SK-MEL-5 (cell line): ENCODE measurements at places on chromosomes 5 and 9. TPM values are rescaled to one million over a fixed set of nuclear protein-coding genes. Genes with fewer than 3 reads are reported as not detected.

DNA sequence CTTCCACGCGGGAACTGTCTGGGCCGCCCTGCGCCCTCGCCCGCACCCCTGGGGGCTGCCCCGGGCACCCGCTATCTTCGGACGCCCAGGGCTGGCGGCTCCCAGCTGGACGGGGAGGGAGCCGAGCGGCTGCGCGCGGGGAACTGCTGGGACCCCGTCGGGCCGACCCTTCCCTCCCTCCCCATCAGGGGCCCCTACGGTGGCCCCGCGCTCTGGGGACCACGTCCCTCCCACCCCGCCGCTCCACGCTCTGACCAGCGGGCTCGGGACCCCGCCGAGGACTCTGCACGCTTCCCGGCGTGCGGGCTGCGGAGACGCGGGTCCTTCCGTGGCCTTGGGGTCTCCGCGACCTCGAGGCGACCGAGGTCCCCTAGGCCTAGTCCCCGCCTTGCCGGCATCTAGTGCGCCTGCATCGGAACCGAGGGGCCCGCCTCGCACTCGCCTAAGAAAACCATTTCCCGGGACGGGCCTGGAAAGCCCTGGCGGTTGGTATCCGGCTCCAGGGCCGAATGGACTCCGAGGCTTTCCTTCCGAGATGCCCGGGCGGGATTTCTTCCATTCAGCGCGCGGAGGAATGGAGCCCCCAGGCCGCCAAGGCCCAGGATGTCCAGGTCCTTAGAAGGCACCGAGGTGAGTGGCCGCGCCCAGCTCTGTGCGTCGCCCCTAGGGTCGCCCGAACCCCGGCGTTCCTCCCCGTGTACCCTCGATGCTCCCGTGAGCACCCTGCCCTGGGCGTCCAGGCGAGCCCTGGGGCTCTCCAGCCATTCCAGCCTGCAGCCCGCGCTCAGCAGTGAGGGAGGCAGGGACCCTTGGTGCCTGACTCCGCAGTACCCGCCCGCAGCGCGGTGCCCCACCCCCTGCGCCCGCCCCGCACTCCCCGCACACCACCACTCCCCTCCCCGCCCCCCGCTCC lies 705 bp upstream of the SLC6A3 start:
- DNase-seq = no peak

DNA sequence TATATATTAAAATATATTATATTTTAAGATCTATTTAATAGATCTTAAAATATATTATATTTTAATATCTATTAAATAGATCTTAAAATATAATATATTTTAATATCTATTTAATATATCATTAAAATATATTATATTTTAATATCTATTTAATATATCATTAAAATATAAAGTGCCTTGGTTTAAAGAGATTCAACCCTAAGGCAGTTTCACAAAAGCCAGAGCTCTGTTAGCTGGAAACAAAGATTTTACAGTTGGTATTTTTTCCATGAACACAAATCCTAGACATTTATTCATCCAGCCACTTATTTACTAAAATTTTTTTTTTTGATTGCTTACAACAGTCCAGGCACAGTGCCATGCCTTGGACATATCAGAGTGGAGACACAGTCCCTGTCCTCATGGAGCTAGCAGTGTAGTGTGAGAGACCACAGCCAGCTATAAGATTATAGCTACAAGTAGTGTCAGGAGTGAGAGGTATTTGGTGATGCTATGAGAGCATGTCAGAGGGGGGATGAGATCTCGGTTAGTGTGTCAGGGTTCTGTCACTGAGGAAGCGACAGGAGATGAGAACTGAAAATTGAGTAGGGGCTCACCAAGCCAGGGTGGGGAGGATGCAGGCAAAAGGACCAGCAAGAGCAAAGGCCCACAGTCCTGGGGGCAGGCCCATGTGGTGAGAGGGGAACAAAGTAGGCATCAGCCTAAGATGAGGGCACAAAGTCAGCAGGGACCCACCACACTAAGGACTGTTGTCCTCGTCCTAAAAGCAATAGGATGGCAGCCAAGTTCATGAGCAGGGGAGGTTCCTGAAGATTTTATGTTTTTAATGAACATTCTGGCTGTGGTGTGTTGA lies 74.5 kb downstream of the FBXO38 start:
- no peak for DNase-seq

DNA sequence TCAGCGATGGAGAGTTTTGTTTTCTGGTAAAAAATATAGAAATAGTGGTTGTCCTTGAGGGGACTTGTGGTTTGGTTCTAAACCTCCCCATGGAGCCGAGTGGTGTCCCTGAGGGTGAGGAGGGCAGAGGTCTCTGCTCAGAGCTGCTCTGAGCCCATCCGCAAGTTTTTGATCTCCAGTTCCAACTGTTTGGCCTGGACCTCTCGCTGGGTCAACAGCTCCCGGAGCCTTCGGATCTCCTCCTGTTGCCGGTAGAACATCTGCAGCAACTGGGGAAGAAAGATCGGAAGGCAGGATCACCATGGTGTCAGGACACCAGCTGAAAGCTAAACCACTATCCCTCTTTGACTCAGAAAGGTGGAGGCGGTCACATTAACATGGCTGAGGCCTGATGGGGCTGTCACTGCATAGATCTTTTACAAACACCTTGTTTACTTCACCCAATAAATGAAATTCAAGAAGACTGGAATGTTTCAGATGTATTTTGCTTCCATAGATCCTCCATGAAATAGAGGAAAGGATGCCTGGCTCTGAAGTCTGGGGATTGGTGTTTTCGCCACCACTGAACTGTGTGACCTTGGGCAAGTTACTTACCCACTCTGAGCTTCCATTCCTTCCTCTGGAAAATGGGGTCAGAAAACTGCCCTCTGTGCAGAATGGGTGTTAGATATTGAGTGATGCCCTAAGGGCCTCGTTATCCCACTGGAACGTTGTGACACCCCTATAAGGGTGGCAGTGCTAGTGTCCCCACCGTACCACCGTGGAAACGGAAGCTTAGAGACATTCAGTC lies 5.8 kb upstream of the TRIM14 start:
- DNase-seq = no peak

DNA sequence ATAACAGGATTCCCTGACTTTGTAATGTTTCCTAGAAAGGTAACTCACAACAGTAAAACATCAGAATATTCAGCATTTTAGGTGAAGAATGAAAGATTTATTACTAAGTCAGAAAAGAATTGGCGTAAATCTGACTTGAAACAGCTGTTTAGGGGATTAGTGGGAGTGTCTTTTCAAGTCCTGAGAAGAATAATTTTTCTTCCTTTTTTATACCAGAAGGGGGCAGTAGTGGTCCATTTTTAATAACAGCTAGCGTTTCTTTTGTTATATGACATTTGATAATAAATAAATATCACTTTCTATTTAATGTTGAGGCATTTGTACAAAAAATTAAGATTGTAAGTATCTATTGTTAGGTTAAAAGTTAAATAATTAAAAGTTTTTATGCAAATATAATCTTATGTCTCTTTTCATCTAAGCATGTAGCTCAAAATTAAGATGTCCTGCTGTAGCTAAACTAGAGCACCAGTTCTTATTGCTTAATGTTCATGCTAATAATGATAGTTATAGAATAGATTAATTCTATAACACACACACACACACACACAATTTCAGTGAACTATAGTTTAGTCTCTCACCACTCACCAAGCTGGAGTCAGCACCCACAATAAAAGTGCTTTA lies 258.7 kb upstream of the ARRDC3 start:
- DNase-seq = peak; percentile 68

GRCh38 chr5:6350277-6351090 lies 27.9 kb downstream of the MED10 start:
- DNase-seq = no peak

DNA sequence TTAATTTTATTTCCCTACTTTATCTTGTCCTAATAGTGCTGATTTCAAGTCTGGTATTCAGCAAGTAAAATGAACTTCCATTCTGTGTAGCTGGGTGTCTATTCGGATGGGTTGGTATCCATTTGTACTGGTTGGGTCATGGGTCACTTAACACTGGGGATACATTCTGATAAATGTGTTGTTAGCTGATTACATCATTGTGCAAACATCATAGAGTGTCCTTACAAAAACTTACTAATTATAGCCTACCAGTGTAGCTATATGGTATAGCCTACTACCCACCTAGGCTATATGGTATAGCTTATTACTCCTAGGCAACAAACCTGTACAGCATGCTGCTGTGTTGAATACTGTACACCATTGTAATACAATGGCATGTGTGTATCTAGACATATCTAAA lies 1373.7 kb upstream of the DMAC1 start:
- DNase-seq = no peak

DNA sequence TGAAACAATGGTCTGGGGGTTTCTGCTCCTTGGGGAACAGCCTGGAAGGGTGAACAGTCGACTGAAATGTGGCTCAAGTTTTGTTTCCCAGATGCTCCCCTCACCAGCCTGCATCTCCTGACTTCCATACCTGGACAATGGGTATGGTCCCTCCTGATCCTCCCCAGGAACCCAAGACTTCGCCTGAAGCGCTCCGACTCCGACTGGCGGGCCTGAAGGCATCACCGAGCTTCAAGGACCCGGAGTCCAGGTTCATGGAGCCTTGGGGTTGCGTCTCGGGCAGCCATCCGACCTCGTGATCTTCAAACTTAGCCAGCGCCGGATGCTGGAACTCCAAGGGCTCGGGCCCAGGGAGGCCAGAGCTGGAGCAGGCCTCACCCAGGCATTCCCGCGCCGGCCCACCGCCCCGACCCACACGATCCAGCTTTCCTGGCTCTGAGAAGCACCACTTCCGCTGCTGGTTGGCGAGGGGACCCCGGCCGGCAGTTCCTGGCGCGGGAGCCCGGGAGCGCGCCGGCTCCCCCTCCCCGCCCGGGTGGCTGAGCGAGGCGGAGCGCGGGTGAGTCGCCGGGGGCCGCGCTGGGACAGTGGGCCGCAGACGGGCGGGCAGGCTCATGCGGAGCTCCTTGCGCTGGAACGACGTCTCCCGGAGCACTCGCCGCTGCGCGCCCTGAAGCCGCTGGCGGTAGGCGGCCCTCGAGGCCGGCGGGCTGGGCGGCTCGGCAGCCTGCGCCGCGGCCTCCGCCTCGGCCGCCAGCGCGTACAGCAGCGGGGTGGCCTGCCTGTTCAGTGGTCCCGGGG lies 5.2 kb downstream of the SHROOM1 start:
- no peak for DNase-seq

Gene GZMA
- not detected in 2 replicates for total RNA-seq

Gene CREBRF
- total RNA-seq = 24.6 and 25.6 TPM in 2 replicates

Gene ANKRD31
- total RNA-seq = 0.69 and 0.75 TPM in 2 replicates
